ENCODE measurements at places on chromosomes 12 and 14. TPM values are rescaled to one million over a fixed set of nuclear protein-coding genes. Genes with fewer than 3 reads are reported as not detected.

The IGF1 gene
- not detected for total RNA-seq

The TAS2R19 gene
- 2.0 TPM for total RNA-seq

The HAL gene
- 1.1 TPM for total RNA-seq

The TAS2R9 gene
- not detected for total RNA-seq

The CLEC12A gene
- total RNA-seq: not detected

The RNASE3 gene
- total RNA-seq: not detected

The LRIG3 gene
- 0.13 TPM for total RNA-seq

The DDN gene
- 0.10 TPM for total RNA-seq

The GPX2 gene
- total RNA-seq: 0.89 TPM

Measured in T-cell (primary cell).